ENCODE measurements at places on chromosomes 7 and 10.

GRCh38 chr10:35643151-35644049, 1.3 kb upstream of the FZD8 start:
- DNase-seq: no peak

- no peak for DNase-seq
Observed at GRCh38 chr7:98294798-98295382, 13.4 kb downstream of the BRI3 start.

- no peak for DNase-seq
Observed at GRCh38 chr7:21641546-21641945, 98.7 kb downstream of the DNAH11 start.

DNA sequence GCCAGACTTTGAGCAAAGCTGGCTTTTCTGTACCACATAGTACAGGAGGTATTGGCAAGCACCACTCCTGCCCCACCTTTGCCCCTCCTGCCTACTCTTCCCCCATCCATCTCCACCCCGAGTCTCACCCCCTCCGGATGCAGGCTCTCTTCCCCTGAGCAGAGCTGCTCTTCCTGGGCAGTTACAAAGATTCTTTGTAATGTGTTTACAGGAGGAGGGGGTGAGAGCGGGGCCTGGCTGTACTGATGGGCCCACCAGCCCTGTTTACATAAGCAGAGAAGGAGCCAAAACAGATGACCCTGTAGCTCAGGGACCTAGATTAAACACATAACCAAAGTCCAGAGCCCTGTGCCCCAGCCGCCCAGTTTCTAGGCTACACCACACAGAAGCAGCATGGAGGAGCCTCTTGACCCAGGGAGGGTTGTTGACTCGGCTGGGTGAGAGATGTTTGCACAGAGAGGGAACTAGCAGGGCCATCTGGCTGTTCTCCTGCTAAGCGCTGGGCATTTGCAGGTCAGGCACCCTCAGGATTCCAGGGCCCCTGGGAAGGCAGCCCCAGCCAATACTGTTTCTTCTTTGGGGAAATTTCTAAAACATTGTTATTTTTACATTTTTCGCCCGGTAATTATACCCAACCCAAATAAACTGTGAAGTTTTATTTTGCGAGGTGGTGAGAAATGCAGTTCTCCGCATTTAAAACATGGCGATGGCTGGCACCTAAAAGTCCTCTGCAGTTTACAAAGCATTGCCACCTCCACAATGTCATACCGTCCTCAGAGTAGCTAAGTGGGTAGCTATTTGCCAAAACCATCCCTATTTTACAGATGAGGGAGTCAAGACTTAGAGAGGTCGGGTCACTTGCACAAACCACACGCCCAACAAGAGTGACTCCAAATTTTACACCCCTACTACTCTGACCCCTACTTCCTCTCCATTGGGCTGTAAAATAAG, 11.4 kb upstream of the ZKSCAN1 start:
- no peak for DNase-seq

- no peak for DNase-seq
Observed at GRCh38 chr7:118183428-118183785, 557 bp upstream of the LSM8 start.

- DNase-seq: no peak
Observed at GRCh38 chr7:457814-458510, 61.7 kb downstream of the PDGFA start.

- no peak for DNase-seq
Observed at GRCh38 chr7:146115548-146115850, 1.1 kb upstream of the CNTNAP2 start.

DNA sequence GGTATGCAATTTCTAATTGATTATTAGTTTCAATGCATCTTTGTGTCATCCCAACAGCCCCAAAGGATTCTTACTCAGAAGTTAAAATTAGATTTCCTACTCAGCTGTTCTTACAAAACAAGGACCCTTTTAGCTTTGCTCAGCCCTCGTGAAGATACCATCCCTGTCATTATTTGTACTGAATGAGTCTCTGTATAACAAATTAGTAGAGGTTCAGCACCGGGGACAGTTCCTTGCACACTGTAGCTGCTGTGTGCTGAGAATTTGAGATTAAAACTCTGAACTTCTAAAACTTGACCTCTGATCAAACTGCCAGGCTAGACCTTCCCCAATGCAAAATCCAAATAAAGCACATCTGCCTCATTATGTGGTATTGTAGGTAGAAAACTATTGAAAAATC, 299.1 kb downstream of the LHFPL3 start:
- no peak for DNase-seq

DNA sequence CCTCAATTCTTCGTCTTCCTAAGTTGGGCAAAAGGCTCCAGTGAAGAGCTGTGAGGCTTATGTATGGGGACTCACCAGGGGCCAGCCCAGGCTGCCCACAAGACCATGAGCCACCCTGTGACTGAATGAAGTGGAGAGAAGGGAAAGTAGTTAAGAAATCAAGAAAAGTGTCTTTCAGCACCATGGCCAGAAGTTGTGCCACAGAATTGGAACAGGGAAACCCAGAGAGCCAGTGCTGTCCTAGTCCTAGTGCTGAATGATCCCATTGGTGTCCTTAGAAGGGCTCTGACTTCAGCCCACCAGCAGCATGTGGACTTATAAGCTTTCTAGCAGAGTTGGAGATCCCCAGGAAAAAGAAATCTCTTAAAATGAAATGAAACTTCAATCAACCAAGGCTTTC, 37.0 kb upstream of the CCSER2 start:
- DNase-seq: no peak

DNA sequence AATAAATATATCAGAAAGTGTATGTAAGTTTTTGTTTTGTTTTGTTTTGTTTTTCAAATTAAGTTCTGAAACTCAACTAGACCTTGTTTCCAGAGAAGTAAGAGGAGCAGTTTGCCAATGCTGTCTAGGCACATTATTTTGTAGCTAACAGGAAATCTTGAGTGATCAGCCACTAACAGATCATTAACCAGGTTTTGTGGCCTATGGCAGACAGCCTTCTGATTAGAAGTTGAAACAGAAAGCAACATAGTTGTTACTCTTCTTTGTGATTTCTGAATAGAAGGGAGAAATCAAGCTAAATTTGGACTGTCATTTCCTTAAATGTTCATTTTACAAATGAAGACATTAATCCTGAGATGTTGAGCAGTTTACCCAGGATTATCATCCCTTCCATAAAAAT, 142.6 kb downstream of the PLXDC2 start:
- DNase-seq: no peak

GRCh38 chr7:2083362-2083761, 149.4 kb downstream of the MAD1L1 start:
- no peak for DNase-seq

- DNase-seq: no peak
Observed at GRCh38 chr7:159084069-159084801, 60.4 kb downstream of the VIPR2 start.

DNA sequence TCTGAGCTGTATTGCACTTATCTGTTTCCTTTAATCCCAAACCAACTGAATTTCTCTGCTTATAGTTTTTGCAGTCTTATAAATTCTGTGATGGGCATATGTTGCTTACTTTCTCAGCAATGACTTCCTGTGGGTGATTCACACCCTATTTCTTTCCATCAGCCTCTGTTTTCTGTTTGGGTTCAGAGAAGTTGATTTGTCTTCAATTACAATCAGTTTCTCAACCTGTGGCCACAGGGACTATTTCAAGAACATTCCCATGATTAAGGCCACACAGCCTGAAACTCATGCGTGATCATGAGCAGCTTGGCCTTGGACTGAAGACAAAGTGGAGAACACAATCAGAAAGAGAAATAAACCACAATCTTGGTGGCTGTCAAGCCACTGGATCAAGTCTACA, 1174.6 kb upstream of the C7orf33 start:
- no peak for DNase-seq

GRCh38 chr10:116538456-116538855, 7.3 kb upstream of the PNLIP start:
- DNase-seq: no peak

DNA sequence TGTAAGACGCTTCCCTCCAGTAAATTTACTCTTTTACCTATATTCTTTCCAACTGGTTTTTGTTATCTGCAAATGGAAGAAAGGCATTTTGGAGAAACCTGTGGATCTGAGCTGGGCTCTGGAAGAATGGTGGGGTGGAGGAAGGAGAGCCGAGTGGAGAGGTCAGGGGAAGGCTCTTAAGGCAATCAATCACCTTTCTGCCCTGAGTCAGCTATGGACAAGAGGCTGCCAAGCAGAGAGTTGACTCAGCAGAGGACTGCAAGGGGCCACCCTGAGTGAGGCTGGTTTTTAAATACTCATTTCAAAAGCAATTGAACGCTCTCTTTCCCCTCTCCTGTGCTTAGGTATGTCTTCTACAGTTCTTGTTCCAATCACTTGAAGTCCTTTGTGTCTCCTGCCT, 81.8 kb downstream of the SPAG6 start:
- DNase-seq: no peak

DNA sequence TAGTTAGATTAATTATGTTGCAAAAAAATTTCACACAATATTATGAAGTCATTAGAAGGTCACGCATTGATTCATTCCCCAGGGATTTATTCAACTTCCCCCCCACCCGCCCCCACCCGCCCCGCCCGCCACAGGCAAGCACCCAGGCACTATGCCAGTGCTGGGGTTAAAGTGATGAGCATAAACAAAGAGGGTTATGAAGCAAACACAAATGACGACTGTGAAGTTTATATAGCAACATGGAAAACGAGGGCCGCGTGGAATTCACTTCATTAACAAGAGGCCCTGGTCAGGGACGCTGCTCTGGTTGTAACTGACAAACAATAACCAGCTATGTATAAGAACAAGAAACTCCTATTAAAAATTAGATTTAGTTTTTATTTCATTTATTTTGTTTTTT, 656.5 kb upstream of the COBL start:
- DNase-seq: no peak

DNA sequence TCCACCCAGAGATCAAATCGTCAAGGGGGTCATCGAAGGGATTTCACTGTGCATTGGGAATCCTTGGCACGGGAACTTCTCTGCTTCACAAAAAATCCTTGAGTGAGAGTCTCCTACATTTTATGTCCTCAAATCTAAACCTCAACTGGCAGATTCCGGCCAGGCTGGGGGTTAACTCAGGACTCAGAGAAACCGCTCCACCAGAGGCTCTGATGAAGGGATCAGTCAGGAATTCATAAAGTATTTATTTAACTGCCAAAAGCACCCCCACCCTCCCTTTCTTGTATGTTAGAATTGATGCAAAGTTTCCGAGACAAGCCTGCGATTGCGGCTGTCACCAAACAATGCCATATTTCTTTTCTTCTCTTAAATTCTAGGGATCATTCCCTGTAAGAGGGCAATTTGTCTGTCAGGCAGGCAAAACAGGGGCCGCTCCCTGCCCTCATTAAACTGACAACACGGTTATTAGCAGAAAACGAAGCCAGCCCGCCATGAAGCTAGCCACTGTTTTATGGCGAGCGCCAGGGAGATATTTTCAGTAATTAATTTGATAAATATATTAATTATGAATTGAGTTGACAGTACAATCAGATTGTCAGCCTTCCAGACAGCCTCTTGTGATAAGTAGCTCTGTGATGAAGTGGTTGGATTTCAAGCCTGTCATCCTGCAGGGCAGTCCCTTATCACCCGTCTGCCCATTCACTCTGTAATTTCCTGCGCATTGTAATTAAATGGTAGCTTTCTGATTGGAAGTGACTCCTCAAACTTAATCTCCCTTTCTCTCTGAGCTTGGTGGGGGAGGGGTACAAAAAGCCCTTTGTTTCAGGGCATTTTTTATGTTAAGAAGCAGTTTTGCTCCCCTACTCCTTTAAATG, 153.0 kb upstream of the GPR26 start:
- no peak for DNase-seq

- DNase-seq: no peak
Observed at GRCh38 chr10:80700252-80700651, 162.6 kb downstream of the SH2D4B start.

GRCh38 chr10:111698711-111699110, 484.9 kb downstream of the GPAM start:
- no peak for DNase-seq

GRCh38 chr10:16799621-16800020, 17.6 kb downstream of the RSU1 start:
- DNase-seq: no peak

DNA sequence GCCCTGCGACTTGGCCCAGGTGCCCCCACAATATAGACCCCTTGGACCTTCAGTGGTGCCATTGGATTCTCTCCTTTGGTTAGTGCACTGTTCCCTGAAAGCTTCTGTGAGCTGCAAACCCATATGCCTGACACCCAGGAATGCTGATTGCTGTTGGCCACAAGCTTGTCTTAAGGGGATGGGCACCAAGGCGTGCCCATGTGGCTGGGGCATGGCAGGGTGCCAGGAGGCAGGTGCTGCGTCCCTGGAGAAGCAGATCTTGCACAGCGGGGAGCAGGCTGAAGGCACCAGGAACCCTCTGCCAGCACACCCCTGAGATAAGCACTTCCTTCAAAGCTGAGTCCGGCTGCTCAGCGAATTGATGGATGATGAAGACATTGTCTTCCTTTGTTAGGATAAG, 411.8 kb downstream of the SDK1 start:
- no peak for DNase-seq

DNA sequence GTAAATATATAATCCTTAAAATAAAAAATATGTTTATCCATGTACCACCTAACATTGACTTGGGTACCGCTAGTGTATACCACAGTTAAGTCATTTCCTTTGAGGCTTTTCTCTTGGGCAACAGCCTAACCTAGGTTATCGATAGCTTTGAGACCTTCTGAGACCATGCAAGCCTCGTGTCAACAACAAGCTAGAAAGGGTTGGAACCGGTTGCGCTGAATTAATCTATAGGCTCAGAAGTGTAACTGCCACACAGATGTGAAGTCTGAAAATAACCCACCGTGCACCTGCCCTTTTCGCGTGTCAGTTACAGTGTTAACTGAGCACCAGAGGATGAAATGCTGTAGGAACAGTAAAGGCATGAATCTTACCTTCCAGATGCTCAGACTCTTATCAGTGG, 59.8 kb downstream of the ARID5B start:
- no peak for DNase-seq

DNA sequence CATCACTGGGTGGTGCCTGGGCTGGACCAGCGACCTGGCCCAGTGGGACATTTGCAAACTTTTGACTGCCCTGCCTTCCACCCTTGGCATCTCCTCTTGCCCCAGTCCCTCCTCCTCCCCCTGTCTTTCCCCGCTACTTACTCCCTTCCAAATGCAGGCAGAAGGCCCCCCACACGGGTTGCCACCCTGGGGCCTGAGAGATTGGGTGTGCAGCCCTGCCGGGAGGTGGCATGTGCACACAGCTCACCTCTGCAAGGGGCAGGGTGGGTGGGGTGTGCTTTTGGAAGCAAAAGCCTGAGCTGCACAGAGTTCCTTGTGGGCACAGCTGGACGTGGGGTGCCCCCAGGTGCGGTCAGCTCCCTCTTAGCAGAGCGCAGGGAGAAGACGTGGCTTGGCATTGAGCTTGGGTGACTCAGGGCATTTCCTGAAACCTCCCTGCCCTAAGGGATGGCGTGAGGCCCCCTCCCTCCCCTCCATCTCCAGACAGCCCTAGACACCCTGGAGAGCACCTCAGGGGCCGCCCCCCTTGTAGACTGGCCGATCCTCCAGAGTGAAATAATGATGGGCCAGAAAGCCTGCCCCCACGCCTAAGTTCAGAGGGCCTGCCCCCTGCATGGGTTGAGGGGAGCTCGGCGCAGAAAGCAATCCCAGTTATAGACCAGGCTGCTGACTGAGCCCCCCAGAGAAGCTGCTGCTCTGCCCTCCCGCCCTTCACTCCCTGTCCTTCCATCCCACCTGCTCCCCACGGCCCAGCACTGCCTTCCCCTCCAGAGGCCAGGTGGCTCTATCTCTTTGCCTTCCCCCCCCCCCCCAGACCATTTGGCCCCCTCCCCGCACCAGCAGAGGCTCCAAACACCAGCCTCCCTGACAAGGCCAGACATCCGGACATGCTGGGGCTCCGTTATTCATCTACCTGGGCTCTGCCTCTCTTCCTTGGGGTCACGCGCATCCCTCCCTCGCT, 2.3 kb upstream of the SHH start:
- DNase-seq: no peak

- no peak for DNase-seq
Observed at GRCh38 chr10:32150532-32151101, 94.4 kb upstream of the KIF5B start.

All from GF-D8 (cell line).